ENCODE measurements at places on chromosomes 6 and 20.

GRCh38 chr6:132792510-132792909, 5.9 kb downstream of the SLC18B1 start:
- DNase-seq: no peak

- DNase-seq: no peak
These were observed 173.7 kb downstream of the CLVS2 start for GRCh38 chr6:123169774-123170095.

GRCh38 chr6:125524356-125524755, 222.6 kb upstream of the HDDC2 start:
- DNase-seq: no peak

- no peak for DNase-seq
These were observed 118.7 kb upstream of the TBX18 start for GRCh38 chr6:84882768-84883766.

- no peak for DNase-seq
These were observed 579.6 kb upstream of the MAN1A1 start for GRCh38 chr6:119929121-119929520.

DNA sequence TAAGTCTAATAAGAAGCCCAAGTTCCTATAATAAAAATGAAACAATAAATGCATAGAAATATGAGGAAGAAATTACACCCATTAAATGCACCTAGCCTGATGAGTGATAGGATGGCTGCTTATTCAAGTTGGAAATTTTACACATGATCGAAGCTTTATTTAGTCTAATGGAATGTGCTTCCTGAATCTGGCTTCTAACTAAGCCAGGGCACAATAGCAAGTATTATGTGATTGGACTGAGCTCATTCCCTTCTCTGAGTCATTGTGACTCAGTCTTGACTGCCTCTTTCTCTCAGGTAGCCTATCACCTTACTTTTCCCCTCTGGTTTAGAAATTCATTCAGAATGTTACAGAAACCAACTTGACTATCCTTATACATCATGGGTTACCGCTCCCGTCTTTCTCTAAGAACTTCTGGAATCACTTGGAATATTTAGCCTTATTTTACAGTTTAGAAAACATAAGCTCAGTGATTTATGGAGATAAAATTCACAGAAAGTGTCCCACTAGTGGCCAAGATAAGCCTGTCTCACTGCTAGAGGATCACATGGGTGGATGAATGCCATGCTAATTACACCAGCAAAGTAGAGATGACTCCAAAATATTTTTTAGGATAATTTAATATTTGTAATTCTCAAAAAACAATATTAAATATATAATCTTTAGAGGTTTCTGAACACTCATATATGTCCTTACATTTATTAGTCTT, 505.3 kb upstream of the JAG1 start:
- DNase-seq: no peak

GRCh38 chr20:5065879-5066383, 53.8 kb downstream of the PCNA start:
- DNase-seq: no peak

GRCh38 chr6:53513519-53513966, 31.4 kb downstream of the GCLC start:
- no peak for DNase-seq

DNA sequence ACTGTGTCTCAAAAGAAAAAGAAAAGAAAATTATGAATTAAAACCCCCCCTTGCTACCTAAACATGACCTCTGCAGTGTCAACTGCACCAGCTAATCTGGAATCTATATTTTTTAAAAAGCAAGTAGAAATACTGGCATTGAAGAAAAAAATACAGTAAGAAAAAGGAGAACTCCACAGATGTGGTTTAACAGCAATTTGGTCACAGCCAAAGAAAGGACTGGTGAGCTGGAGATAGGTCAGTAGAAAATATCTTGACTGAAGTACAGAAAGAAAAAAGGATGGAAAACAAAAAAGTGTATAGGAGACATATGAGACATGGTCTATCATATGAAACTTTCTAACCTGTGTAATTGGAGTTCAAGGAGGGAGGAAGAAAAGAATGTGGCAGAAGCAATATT, 44.1 kb upstream of the ERVFRD-1 start:
- no peak for DNase-seq

DNA sequence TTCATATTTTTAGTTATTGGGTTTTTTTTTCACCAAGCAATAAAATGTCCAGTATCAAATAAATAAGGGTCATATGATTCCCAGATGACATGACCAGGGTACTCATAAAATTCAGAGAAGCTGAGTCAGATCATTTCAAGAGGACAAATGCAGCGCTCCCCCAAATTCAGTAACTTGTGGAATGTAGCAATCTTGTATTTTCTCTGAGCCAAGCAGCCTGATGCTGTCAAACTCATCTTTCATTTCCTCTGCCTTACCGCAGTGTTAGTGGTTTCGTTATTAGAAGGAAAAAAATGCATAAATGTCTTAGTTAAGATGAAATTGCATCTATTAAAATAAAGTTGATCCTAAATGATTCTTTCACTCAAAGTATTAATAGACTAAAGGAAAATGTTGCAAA, 57.8 kb upstream of the EDN1 start:
- peak; percentile 35 for DNase-seq

- DNase-seq: no peak
These were observed 24.1 kb downstream of the COL20A1 start for GRCh38 chr20:63317061-63317460.

DNA sequence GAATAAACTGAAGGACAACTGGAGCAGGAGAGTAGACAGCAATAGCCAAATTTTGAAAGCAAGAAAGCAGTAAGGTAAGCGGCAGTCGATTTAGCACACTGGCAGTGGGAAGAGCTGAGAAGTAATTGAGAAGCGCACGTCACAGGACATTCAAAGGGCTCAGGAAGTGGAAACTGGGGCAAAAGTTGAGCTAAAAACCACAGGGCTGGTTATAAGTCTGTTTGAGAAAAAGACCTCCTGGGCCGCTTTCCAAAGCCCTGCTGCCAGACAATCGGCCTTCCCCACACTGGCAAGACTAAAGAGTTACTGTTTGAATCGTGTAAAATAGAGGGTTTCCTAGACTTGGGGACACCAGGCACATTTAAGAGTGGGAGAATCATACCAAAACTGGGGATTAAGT, 161.4 kb downstream of the DNAH8 start:
- no peak for DNase-seq

- DNase-seq: no peak
These were observed 53.5 kb upstream of the SLC22A16 start for GRCh38 chr6:110529907-110530306.

DNA sequence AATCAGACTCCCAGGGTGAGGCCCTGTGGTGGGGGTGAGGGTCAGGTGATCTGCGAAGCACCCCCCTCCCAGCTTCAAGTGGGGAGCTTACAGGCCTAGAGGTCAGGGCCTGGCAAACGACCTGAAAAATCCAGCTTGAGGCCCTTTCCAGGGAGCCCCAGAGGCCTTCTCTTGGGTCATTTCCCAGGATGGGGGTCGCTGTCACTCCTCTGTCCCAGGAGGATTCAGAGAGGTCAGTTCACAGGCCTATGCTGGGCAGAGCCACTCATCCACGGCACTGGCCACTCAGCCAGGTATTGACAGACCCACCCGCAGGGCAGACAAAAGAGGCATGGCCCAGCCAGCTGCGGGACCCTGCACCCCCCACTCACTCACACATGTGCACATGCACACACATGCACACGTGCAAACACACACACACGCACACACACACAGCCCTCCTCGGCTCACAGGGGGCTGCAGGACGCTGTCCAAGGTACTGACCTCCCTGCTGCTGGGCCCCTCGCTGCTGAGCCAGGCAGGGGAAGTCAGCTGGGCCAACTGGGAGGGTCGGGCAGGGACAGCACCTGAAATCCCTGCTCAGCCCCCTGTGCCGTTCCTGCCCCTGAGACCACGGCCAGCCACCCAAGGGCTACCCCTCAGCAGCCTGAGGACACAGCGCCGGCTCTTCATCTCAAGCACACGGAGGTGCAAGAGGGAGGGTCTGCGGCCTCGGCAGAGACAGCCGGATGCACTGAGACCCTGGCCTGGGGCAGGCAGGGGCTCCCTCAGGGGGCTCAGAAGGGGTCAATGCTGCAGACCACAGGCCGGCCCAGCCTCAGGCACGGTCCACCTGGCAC, 113.8 kb downstream of the TAF4 start:
- no peak for DNase-seq

DNA sequence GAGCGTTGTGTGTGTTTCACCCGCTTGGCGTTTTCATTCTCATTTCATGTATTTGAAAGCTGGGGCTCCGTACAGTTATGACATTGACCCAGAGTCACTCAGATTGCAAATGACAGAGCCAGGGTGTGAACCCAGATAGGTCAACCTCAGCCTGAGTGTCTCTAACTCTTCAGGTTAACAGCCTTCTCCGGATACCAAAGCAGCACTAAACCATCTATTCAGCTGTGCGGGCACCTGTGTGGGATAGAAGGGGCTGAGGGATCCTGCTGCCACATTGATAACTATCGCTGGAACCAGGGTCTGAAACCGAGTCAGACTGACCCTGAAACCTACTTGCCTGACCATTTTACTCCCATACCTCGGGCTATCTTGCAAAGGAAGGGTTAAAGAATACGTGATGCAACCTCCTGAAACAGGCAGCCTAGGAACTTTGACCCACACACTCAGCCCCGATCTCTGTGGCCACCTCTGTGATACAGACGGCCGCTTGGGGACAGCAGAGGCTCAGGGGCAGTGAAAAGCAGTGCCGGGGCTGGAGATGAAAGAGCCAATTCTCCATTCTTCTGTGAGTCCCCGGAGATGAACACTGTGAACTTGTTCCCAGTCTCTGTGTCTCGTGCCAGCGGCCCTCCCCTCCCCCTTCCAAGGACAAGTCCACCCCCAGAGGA, 233.5 kb upstream of the QKI start:
- no peak for DNase-seq

- DNase-seq: no peak
These were observed 6.6 kb downstream of the TUBB start for GRCh38 chr6:30726506-30727413.

- DNase-seq: no peak
These were observed 11.8 kb downstream of the GTSF1L start for GRCh38 chr20:43715044-43715443.

- no peak for DNase-seq
These were observed 176.3 kb downstream of the ADGRG6 start for GRCh38 chr6:142478117-142478516.

DNA sequence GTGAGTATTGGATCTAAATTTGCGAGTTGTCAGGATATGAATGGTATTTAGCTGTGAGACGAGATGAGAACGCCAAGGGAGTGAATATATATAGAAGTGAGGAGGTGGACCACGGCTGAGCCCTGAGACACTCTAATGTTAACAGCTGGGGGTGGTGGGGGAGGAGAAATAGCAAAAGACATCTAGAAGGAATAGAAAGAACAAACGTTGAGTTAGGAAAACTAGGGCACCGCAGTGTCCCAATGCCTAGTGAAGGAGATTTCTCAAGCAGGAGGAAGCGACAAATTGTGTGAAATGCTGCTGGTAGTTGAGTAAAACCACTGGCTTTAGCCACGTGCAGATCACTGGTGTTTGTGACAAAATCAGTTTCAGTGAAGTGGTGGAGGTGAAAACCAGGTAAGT, 56.9 kb downstream of the CD164 start:
- no peak for DNase-seq

GRCh38 chr6:51184046-51184445, 365.4 kb downstream of the TFAP2B start:
- no peak for DNase-seq

GRCh38 chr6:150897400-150897943, 32.0 kb downstream of the MTHFD1L start:
- no peak for DNase-seq

GRCh38 chr6:167590193-167590592, 236.5 kb upstream of the AFDN start:
- no peak for DNase-seq

DNA sequence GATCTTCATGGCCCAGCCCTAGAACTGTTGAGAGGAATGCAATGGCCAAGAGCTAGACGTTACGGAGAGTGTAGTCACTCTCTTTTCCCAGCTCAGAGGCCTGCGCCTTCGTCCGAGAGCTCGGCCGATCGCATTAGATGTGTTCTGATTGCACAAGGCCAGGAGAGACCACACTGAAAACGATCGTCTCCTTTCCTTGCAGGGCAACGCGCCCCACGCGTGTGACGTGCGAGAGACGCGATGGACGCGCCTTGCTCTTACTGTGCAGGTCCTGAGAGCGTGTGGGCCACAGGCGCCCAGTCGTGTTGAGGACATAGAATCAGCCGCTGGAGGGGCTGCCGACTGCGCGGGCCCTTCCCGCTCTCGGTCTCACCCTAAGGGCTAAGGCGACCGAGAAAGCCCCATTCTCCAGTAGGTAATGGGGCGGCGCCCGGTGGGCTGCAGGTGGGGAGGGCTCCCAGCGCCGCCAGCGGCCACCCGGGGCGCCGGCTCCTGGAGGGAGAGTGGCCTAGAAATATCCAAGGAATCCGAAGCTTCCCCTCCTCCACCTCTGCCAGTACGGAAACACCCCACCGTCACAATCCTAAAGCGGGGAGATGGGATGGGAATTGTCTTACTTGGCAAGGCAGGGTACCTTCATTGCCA, 26.9 kb downstream of the TFAP2B start:
- DNase-seq: no peak

- no peak for DNase-seq
These were observed 2.1 kb upstream of the HS3ST5 start for GRCh38 chr6:114344971-114345275.

- DNase-seq: no peak
These were observed 764 bp downstream of the DNTTIP1 start for GRCh38 chr20:45792317-45793118.

GRCh38 chr20:22729180-22729579, 144.8 kb upstream of the FOXA2 start:
- DNase-seq: no peak

DNA sequence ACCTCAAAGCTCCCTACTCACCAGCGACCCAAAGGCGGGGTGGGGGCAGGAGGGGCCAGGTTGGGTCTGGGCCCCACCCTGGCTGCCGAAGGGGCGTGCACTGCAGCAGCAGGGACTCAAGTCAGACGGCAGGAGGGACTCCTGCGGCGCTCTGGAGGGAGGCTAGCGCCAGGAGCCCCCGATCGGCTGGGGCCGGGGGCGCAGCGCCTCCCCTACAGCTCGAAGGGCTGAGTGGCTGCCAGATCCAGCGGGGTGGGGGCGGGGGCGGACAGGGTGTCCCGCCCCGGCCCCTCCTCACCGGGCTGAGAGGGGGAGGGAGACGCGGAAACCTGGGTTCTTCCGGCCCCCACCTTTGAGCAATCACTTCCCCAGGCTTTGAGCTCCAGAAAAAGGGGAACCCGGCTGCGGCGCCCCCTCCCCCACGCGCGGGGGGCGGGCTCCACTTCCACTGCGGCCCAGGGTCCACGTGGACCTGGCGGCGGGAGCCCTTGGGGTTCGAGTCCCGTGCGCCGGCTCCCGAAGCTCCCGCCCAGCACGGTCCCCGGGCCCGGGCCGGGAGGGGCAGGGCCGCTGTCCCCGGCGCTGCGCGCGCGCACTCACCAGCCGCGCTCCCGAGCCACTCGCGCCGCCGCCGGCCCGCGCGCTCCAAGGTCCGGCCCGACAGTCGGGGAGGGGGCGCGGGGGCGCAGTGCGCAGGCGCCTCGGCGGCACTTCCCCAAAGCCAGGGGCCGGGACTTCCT, at the start of gene RGS19:
RGS19 (minus strand) TSS at position 246 of the 740 bp plus-strand sequence. CDS start 2,632 bp downstream, outside the sequence.
- DNase-seq: peak; percentile 89

Measured in GM06990 (cell line).